ENCODE measurements at places on chromosomes 4 and X.

DNA sequence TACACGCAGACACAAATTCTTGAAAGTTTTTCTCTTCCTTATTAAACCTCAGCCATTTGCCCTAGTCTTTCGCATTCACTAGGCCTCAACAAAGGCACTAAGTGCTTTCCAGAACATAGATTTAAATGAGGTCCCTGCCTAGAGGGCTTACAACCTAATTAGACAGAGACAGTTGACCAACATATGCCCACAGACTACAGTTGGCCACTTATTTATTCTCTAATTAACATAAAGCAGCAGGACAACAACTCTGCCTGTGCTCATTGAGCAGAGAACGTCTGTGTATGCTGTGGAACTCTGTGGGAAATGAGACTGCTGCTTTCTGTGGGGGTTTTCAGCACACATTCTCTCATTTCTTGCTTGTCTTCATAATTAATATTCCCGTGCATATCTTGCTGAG lies 303.0 kb upstream of the TACR3 start:
- no peaks in the 10 kb centered on the region for H3K4me1 ChIP-seq
- H3K27me3 ChIP-seq: no peaks in the 10 kb centered on the region
- H3K27ac ChIP-seq: no peak overlapping the region
- H3K4me3 ChIP-seq: no peak overlapping the region

DNA sequence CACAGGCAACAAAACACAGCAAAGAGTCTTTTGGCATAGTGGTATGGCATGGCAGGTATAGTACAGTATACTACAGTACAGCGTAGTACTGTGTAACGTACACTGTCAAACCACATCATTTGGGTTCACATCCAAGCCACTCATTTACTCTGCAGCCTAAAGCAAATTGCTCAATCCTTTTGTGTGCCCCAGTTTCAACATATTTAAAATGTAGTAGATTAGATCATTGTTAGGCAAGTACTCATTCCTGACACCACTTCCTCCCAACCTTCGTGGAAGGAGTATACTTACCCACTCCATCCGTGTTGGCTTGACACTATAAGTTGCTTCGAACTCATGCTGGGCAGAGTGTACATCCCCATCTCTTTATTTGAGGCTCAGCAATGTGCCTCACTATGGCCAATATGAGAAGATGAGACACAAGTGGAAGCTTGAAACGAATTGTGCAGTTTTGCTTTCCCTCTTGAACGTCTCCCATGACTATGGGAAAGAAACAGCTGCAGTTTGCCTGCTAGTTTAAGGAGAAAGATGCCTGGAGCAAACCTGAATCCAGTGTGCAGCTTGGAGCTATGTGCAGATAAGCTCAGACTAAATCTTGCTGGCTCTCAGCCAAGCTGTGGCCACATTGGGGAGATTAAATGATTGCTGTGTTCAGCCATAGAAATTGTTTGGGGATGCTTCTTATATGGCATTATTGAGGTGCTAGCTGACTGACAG lies 85.7 kb upstream of the TBL1X start:
- peaks cover 6% of the 10 kb centered on the region for H3K27me3 ChIP-seq
- H3K4me1 ChIP-seq: no peaks in the 10 kb centered on the region
- H3K27ac ChIP-seq: no peak overlapping the region
- no peak overlapping the region for H3K4me3 ChIP-seq
- H3K36me3 ChIP-seq: no peaks in the 10 kb centered on the region
- DNase-seq: peak; percentile 24

DNA sequence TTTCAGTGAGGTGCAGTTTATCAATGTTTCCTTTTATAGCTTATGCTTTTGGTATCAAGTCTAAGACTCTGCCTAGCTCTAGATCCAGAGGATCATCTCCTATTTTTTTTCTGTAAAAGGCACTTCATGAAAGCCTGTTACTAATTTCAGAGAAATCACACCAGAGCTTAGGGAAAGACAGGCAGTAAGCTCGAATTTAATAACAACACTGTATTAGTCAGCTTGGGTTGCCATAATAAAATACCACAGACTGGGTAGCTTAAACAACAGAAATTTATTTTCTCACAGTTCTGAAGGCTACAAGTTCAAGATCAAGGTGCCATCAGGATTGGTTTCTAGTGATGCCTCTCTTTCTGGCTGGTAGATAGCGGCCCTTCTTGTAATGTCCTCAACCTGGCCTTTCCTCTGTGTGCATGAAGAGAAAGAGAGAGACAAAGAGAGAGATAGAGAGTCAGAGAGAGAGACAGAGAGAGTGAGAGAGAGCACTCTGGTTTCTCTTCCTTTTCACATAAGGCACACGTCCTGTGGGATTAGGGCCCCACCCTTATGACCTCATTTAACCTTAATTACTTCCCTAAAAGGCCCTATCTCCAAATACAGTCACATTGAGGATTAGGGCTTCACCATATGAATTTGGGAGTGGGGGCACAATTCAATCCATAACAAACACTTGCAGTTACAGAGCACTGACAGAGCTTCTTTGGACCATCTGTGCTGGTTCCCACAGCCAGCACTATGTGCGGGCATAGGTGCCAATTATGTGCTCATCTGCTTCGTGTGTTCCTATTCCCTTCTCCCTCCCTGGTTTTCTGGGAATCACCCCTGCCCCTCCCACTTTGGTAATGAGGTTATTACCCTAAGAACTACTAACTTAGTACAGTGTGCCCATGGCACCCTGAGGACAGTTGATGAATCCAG lies 114.8 kb upstream of the MED14 start:
- no peaks in the 10 kb centered on the region for H3K27me3 ChIP-seq
- peaks cover 8% of the 10 kb centered on the region for H3K4me1 ChIP-seq
- H3K27ac ChIP-seq: no peak overlapping the region
- DNase-seq: peak; percentile 4

GRCh38 chrX:70353514-70353913 lies 63.6 kb downstream of the KIF4A start:
- H3K36me3 ChIP-seq: no peaks in the 10 kb centered on the region
- H3K27ac ChIP-seq: no peak overlapping the region
- H3K4me1 ChIP-seq: no peaks in the 10 kb centered on the region
- H3K4me3 ChIP-seq: no peak overlapping the region
- H3K27me3 ChIP-seq: no peaks in the 10 kb centered on the region

GRCh38 chrX:56765811-56766553 lies 36.9 kb downstream of the NBDY start:
- no peak overlapping the region for H3K4me3 ChIP-seq
- H3K27ac ChIP-seq: no peak overlapping the region
- no peaks in the 10 kb centered on the region for H3K36me3 ChIP-seq
- no peak for DNase-seq

GRCh38 chrX:143429131-143429530 lies 88.1 kb downstream of the SPANXN3 start:
- H3K36me3 ChIP-seq: no peaks in the 10 kb centered on the region
- H3K4me3 ChIP-seq: no peak overlapping the region
- H3K27ac ChIP-seq: peak overlapping the region; percentile 6
- no peaks in the 10 kb centered on the region for H3K27me3 ChIP-seq

DNA sequence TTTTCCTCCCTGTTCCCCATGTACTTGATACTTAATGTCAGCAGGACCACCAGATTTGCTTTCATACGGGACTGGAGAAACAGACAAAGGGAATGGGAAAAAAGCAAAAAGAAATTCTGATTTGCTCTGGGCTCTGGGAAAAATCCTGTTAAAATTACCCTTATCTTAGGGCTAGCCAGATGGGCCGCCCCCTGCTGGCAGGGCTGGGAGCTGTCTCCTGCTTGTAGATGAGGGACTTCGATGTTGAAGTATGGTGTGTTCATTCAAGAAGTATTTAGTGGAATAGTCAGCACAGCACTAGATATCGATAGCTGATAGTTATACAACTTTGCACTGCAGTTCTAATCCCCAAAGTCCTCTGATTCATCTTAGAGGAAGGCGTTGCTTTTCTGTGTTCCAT lies 45.8 kb downstream of the BCORL1 start:
- H3K4me1 ChIP-seq: no peaks in the 10 kb centered on the region
- no peaks in the 10 kb centered on the region for H3K27me3 ChIP-seq
- H3K4me3 ChIP-seq: no peak overlapping the region
- no peak overlapping the region for H3K27ac ChIP-seq

DNA sequence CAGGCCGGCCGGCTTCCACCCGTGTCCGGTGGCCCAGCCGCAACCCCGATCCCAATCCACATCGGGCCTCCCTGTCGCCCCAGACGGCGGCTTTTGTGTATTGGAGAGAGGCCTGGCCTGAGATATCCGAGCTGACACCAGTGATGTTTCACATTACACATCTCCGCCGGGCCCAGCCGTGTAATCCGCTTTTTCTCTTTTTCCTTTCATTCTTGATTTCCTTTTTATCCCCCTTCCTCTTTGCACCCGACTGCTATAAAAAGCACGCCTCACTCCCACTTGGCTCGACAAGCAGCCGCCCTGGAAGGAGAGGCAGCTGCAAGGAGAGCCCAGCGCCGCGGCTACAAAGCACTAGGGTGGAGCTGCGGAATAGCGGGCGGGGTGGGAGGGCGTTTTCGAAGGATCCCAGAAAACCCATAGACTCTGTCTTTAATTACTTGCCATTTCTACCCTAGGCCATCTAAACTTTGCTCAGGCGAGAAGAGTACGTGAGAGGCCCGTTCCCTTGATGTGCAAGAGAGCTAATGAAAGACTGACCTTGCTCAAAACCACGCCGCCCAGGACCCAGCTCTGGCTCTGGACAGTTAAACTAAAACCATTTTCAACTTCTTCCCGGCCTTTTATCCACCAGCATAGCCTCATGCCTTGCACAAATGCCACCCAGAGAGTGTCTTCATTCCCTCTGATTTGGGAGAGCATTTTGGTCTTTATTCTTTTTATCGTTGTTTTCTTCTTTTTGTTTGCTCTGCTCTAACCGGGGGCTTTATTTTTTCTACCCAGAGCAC lies 3.2 kb downstream of the PITX2 start:
- H3K27me3 ChIP-seq: peaks cover 100% of the 10 kb centered on the region
- no peak for DNase-seq
- no peaks in the 10 kb centered on the region for H3K36me3 ChIP-seq
- peaks cover 14% of the 10 kb centered on the region for H3K4me1 ChIP-seq

- H3K27ac ChIP-seq: no peak overlapping the region
- H3K4me3 ChIP-seq: no peak overlapping the region
- no peaks in the 10 kb centered on the region for H3K27me3 ChIP-seq
- H3K4me1 ChIP-seq: no peaks in the 10 kb centered on the region
- no peak for DNase-seq
- H3K36me3 ChIP-seq: no peaks in the 10 kb centered on the region
Observed at GRCh38 chr4:182000077-182000476, 243.1 kb upstream of the TENM3 start.

Measured in astrocyte (in vitro differentiated cells and primary cell).